ENCODE measurements at places on chromosomes 1 and 21.

- no peak for DNase-seq
These were observed 222.2 kb downstream of the NRIP1 start for GRCh38 chr21:14842601-14843000.

- DNase-seq = peak; percentile 45
These were observed 299.3 kb upstream of the VAMP3 start for GRCh38 chr1:7471836-7472235.

GRCh38 chr1:113391649-113392271 lies 1.4 kb downstream of the MAGI3 start:
- DNase-seq = no peak

DNA sequence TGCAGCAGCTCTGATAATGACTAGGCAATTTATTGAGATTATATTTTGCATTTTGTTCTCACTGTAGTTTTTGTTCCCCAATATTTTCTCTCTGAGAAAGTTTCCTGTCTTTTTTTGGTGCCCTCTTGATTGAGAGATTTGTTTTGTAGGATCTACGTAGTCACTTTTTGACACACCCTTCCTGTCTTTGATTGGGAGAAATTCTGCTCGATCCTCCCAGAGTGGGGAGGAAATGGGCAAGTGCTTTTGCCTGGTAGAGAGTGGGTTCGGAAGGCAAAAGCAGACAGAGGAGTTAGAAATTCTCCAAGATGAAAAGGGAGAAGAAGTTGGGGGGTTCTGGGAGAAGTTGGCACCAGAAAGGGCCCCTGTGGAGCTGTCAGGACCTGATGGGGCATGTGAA lies 42.1 kb upstream of the SYT6 start:
- no peak for DNase-seq

GRCh38 chr1:145871994-145872924 lies 13.4 kb upstream of the PIAS3 start:
- no peak for DNase-seq

DNA sequence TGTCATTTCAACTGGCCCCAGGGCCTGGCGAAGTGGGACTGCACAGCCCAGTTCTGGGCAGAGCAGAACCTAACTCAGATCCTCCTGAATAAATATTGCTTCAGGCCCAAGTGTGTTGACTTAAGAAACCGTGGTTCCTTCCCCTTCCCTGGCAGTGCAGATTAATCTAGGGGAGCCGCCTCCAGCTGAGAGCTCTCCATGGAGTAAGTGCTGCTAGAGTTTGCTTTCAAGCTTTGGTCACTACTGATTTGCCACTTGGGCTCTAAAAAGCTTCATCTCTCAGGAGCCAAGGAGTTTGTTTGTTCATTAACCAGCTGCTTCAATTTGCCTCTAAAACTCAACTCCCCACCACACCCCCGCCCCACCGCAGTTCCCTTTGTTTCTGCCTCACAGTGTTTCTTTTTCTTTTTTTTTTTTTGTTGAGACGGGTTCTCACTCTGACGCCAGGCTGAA lies 112.1 kb downstream of the DTL start:
- no peak for DNase-seq

- DNase-seq = no peak
These were observed 54.0 kb downstream of the RUNX3 start for GRCh38 chr1:24875991-24876506.

DNA sequence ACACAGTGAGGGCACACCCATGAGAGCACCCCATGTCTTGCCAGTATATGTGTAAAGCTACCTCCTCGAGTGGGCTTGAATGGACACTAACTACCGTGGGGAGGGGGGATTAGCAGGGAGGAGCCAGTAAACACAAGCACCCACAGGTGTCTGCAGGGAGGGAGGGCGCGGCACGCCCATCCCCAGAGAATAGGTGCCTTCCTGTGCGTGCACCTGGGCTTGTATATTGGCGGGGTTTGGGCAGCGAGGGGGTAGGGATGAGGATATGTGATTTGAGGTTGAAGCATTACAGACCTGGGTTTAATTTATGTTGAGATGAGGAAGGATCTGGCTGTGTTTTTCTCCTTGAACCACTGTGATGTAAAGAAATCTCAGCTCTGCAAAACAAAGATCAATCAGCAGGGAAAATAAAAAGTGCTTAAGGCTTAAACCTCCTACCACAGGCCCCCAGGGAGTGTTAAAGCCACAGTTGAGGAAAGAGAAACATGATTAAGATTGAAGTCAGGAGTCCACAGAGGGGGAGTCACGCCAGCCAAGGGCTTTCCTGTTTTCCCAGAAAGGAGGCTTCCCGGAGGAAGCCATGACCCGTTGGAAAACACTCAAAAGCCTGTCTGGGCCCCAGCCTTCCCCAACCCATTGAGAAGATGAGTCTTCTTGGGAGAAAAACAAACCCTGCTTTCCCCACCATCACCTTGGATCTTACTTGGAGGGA lies 80.0 kb downstream of the CAMK2N1 start:
- peak; percentile 91 for DNase-seq

DNA sequence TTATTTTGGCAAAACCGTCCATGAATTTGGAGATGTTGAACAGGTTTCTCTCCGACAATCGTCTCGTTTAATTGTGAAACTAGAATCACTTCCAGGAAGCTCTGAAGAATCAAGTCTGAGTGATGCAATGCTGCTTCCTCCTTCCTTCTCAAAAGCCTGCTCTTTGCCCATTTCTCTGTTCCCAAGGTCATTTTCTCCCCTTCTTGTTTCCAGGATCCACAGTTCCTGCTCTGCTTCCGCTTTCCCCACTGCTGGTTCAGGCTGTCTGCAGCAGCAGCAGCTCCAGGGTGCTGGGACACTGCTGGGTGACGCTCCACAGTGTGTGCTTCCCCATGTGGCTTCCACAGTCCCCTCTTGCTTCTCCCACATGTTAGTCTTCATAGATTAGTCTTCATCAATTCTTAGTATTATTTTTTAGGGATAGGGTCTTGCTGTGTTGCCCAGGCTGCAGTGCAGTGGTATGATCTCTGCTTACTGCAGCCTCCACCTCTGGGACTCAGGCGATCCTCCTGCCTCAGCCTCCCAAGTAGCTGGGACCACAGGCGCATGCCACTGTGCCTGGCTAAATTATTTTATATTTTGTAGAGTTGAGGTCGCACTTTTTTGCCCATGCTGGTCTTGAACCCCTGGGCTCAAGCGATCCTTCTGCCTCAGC lies 156.2 kb downstream of the DYRK1A start:
- DNase-seq = no peak

DNA sequence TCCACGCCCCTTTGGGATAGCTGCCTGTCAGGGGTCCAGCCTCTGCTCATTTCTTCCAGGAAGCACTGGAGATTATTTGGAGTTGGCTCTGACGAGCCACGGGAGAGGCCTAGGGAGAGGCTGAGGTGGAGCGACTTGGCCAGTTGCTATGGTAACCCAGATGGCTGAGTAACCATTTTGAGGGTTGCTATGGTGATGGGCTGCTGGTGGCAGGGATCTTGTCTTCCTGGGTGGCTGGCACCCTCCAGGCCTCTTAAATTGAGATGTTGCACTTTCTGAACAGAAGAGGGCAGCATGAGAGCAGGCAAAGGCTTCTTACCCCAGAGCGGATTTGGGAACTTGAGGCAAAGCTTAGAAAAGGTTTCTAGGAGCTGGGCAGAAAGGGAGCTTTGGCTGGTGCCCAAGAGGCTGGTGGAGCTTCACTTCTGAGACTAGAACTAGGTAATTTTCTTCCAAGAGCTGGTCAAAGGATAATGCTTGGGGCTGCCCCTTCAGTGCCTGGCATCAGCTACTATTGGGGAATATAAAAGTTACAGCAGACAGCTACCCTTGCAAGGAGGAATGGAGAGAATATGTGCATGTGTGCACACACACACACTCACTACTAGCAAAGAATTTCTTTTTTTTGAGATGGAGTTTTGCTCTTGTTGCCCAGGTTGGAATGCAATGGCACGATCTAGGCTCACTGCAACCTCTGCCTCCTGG lies 72.5 kb downstream of the NDUFS5 start:
- peak; percentile 79 for DNase-seq

- no peak for DNase-seq
These were observed 146.2 kb upstream of the ZC3H11B start for GRCh38 chr1:219759095-219759494.

GRCh38 chr21:33490991-33491372 lies 534 bp downstream of the DNAJC28 start:
- DNase-seq = no peak

DNA sequence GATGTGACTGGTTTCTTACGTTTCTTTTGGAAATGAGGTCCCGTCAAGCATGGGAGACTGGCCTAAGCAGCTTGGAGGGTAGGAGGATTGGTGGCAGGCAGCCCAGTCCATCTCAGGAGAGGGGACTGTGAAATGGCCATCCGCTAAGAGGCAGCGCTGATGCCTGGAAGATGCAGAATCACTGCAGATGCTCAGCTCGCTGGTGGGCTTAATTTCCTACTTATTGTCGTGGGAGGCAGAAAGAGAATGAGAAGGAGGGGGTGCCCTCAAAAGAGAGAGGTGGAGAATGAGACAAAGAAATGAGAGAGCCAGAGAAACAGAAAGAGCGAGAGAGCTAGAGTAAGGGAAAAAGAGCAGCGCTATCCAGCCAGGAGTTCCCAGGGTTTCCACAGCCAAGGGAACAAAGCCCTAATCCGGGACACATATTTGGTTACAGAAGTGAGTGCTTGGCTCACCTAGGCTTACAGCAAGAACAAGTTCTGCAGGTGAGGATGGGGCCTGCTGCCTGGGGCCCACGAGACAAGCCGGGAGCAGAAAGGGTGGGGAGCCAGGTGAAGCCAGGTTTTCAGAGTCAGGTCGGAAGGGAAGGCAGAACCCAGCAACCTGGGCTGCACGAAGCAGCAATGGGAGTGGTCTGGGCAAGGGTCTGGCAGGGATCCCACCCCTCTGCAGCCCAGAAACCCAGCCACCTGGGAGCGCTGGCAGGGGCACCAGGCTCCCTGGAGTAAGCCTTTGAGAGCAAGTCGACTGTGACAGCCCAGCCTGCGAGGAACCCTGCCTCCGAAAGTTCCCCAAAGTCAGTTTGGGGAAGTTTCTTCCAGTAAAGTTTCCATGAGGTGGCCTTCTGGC lies 5.8 kb downstream of the ECE1 start:
- no peak for DNase-seq

DNA sequence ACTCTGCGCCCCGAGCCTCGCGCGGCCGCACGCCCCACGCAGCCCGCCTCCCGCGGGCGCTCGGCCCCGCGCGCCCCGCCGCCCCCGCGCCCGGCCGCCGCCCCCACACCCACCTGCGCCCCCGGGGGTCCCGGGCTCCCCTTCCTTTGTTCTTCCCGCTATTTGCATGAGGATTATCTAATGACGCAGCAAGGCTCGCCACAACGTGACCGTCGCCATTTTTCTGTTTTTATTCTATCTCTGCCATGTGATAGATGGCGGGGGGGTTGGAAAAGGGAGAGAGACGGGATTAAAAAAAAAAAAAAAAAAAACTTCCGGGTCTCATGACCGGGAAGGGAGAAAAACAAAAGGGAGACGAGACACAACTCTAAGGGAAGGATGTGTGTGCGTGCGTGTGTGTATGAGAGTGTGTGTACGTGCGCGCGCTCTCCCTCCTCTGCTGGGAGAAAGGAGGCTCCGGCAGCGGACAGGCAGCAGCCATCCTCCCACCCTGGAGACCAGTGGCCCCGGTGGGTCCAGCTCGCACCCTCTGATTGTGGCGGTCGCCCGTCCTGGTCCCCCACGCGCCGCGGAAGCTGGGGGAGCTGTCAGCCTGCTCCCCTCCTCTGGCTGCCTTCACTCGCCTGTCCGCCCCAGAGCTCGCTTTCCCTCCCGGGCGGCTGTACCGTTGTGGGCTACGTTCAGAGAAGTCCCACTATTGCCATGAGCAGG lies 80.4 kb upstream of the AK4 start:
- peak; percentile 49 for DNase-seq

DNA sequence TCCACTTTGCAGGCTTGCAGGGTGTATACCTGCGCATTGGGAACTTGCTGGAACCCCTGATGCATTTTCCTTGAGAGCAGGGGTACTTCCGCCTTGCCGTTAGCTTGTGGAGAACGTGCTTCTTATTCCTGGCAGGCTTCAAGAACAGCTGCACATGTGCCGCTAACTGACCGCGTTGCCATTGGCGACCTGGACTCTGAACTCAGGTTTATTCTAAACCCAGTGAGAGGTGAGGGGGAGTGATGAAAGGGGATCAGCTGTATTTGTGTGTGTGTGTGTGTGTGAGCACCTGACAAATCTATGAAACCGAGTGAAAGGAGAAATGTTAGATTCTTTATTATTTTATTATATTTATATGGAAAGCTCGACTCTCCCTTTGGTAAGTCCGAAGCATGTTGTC lies 128.6 kb downstream of the HUNK start:
- DNase-seq = peak; percentile 3

- DNase-seq = no peak
These were observed 1760.3 kb downstream of the NCAM2 start for GRCh38 chr21:22758478-22758877.

GRCh38 chr1:179082999-179083335 lies 1.1 kb downstream of the TOR3A start:
- DNase-seq = no peak

DNA sequence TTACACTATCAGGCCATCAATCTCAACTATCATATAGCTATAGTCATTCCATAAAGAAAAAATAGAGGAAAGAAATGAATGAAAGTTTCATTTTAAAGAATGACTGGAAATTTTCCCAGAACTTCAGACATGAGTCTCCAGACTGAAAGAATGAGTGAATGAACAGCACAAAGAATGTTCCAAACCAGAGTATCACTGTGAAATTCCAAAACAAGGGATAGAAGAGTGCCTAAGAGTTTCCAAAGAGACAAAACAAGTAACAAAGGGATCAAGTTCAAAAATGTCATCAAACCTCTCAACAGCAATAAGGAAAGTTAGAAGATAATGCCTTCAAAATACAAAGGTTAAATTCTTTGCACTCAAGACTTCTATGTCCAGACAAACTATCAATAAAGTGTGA lies 114.9 kb downstream of the DENND1B start:
- DNase-seq = no peak

GRCh38 chr1:53066891-53067738 lies 5.1 kb downstream of the PODN start:
- no peak for DNase-seq

DNA sequence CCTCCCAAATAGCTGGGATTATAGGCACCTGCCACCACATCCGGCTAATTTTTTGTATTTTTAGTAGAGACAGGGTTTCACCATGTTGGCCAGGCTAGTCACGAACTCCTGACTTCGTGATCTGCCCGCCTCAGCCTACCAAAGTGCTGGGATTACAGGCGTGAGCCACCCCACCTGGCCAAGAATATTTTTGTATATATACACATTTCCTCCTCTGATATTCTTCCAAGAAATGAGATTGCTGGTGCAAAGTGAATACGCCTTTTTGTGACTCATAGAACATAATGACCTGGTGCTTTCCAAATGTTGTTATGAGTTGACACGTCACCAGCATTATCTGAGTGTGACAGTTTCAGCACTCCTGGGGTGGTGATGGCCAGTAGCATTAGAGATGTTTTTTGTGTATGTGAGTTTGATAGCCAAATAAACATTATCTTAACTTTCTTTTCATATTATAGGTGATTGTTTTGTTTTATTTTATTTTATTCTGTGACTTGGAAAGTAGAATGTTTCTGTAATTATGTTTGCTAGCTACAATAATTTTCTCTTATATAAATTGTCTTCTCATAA lies 54.9 kb downstream of the KCNK1 start:
- DNase-seq = peak; percentile 34

GRCh38 chr1:169904834-169905233 lies 11.1 kb upstream of the SCYL3 start:
- no peak for DNase-seq

GRCh38 chr1:201013991-201014815 lies 9.3 kb downstream of the KIF21B start:
- DNase-seq = no peak

GRCh38 chr1:246068217-246068512 lies 438.9 kb downstream of the SMYD3 start:
- no peak for DNase-seq

- DNase-seq = no peak
These were observed 110.8 kb downstream of the TSEN15 start for GRCh38 chr1:184162281-184162680.

- no peak for DNase-seq
These were observed 181.1 kb downstream of the DYRK1A start for GRCh38 chr21:37547615-37548200.

Data from astrocyte of the cerebellum (primary cell).